ENCODE measurements at places on chromosomes 3 and 15. TPM values are rescaled to one million over a fixed set of nuclear protein-coding genes. Genes with fewer than 3 reads are reported as not detected.
A peak's percentile ranks its signal among the peaks of the same experiment; 100 is the strongest.

Gene DNAJC13
- polyA plus RNA-seq, result 37.5 TPM

Gene PAQR5
- 9.7 TPM for polyA plus RNA-seq

Gene SGO1
- polyA plus RNA-seq, result 1.3 TPM

Gene TIMP4
- 3.6 TPM for polyA plus RNA-seq

Gene DRD3
- not detected for polyA plus RNA-seq

Gene DZIP1L
- 5.7 TPM for polyA plus RNA-seq

Gene GALNT15
- polyA plus RNA-seq, result 23.0 TPM

Gene ABHD17C
- 30.8 TPM for polyA plus RNA-seq

Gene LIPH
- polyA plus RNA-seq, result 0.02 TPM

Gene MYL3
- not detected for polyA plus RNA-seq

Gene OXNAD1
- 9.0 TPM for polyA plus RNA-seq

Gene SPINK8
- polyA plus RNA-seq, result not detected

DNA sequence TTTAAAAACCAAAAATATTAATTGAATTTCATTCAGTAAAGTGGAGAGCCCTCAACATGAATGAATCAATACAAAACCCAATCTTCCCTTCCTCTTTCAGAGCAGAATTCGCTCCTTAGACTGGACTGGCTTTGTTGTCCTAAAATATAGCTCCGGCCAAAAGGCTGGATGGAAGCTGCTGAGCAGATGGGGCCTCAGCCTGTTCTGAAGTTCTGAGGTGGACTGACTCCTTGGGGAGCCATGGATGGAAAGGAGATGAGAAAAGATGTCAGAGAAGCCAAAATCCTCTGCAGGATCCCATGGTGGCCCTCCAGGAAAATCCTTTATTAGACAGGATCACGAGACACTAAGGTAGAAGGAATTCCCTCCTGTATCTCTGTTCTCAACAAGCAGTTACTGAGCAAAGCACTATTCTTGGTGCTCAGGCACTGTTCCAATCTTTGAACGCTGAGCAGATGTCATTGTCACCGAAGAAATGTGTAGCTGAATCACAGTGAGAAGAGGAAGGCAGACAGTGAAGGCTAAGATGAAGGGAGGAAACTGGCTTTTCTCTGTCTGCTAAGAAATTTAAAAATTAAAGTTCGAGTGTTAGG is 122.0 kb downstream of the SEMA6D start:
- DNase-seq, result no peak

- peak; percentile 95 for DNase-seq
Observed at GRCh38 chr15:96273317-96274086, 57.0 kb upstream of the NR2F2 start.

GRCh38 chr15:34361278-34361677 is 5.7 kb downstream of the LPCAT4 start:
- no peak for DNase-seq

- DNase-seq, result no peak
Observed at GRCh38 chr3:10280177-10280529, 12.6 kb downstream of the GHRL start.

DNA sequence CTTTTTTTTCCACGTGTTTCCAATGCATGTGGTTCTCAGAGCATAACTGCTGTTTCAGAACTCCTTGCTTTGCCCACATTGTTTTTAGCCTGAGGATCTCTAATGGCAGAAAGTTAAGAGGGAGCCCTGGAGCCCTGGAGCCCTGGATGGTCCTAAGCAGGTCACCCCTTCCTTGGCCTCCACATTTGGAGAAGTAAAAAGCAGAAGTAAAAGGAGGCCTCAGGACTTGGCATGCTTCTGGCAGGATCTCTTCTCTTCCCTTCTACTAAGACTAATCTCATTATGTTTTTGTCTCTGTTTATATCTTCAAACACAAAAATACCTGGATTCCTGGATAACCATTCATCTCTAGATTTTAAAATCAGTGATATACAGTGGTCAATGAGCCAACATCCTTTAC is 50.1 kb downstream of the P2RY1 start:
- DNase-seq, result no peak

- DNase-seq, result no peak
Observed at GRCh38 chr3:185322101-185322719, 40.7 kb upstream of the MAP3K13 start.

- no peak for DNase-seq
Observed at GRCh38 chr3:101939361-101940049, 90.2 kb downstream of the NFKBIZ start.

DNA sequence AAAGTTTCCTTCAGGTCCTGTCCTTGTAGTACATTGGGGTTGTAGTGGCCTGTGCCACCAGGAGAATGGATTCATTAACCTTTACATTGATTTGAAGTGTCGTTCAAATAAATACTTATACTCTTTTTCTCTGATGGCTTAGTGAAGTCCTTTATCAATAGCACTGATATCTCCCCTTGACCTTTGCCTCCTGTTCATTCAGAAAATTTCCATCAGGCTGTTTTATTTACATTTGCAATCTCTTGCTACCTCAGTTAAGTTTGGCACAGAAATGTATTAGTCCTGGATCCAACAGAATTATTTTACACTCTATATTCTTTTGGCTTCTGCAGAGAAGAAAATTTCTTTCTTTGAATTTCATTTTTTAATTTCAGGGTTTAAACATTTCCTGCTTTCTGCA is 497.0 kb downstream of the RBMS3 start:
- DNase-seq, result no peak

DNA sequence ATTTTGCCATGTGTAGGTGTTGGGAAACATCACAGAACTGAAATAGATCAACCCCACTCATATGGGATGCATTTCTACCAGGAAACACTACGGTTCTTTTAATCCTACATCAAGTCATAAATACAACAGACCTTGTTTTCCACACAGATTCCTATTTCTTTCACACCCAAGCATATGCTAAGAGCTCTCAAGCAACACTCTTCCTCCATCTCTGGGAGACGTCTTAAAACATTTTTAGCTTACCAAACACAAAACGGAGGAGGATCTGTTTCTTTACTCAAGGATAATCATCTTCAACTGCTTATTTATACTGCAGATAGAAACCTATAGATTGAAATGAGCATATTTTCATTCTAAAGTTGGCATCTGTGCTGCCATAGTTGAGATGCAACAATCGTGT is 5.1 kb downstream of the GJD2 start:
- no peak for DNase-seq

DNA sequence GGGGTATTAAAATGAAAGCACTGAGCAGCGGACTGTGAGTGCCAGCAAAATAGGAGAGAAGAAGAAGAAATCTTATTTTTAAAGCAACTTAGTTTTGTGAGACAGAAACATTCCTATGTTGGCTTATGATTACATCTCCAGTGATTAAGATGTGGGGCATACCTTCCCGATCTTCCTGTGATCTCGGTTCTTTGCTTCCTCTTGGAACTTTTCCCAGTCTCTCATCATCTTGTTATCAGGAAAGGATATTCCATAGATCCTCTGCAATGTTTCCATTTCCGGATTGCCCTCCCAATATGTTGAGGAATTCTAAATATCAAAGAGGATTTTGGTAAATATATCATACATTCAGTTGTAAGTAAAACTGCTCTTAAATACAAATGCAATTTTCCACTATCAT is 22.2 kb downstream of the TARS3 start:
- DNase-seq, result no peak

- peak; percentile 51 for DNase-seq
Observed at GRCh38 chr15:41022487-41023090, 69.3 kb downstream of the CHAC1 start.

DNA sequence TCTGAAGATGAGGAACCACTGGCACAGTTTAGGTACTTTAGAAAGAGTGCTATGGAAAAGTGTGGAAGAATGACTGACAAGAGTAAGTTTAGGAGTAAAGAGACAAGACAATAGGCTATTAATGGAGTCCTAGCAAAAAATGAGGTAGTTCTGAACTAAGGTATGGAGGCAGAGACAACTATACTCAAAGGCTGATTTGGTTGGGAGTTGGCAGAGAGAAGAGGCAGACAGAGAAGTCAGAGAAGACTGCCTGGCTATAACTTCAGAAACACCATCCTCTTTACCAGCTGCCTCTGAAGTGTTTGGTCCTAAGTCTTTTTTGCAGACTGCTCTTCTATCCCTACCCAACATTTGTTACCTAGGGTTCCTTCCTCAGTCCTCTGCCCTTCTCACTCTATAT is 19.2 kb downstream of the DYNC1LI1 start:
- no peak for DNase-seq

DNA sequence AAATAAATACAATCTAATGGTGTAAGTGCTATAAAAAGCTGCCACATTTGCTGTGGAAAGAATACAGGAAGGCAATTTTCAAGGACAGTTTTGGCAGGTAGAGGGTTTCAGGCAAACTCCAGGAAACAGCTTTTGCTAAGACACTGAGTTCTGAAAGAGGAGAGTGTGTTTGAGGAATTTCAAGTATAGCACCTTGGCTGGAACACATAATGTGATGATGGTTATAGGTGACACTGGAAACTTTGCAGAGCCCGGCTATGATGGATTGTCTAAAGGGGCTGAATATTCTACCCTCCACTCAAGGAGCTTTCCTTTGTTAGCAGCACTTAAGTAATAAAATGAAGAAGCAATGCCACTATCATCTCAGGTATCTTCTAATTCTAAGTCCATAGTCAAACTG is 209.4 kb upstream of the TGFBR2 start:
- no peak for DNase-seq

- DNase-seq, result no peak
Observed at GRCh38 chr3:11901286-11901875, 54.7 kb upstream of the TAMM41 start.

DNA sequence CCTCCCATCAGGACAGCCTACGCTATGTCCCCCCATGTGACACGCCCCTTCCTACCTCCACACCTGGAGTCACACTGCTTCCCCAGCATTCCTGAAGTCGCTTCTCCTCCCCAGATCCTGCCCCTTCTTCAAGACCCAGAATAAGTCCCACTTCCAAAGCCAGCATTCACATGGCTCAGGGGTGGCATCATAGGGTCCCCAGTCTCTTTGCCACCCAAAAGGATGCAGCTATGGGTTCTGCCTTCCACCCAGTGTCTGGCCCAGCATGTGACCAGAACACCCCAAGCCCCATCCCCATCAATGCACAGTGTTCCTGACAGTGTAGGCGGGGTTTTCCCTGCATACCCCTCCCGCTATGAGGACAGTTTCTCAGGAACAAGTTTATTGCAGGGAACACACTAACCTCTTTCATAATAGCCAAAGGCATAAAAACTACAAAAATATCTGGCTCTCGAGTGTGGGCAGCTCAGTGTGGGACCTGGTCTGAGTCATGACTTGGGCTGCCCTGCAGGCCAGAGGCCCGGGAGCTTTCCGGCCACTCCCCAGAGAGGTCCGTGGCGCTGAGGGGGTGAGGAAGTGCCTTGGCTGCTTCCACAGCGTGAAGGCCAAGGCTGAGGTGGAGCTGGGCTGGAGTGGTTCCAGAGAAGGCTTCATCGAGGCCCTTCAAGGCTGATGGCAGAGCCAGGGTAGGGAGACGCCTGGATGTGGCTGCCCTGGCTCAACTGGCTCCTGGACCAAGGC is 5.8 kb downstream of the ISLR start:
- DNase-seq, result peak; percentile 38

DNA sequence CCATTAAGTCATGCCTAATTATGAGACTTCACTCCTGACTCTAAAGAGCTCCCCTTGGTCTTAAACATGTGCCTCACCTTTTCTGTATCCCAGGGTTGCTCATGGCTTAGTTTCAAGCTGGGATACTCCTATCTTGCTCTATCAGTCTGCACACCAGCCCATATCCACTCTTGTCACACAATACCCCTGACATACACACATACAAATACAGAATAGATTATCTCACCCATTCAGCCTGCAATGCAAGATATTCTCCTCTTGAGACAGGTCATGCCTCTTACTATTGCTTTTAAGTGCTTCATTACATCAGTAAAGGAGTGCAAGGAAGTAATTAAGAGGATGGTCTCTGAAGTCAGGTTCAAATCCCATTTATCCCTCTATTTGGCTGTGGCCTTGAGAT is 587.3 kb downstream of the IGSF11 start:
- no peak for DNase-seq

GRCh38 chr3:41711651-41712050 is 250.3 kb downstream of the ULK4 start:
- no peak for DNase-seq

- no peak for DNase-seq
Observed at GRCh38 chr15:57923750-57924149, 141.8 kb downstream of the ALDH1A2 start.

DNA sequence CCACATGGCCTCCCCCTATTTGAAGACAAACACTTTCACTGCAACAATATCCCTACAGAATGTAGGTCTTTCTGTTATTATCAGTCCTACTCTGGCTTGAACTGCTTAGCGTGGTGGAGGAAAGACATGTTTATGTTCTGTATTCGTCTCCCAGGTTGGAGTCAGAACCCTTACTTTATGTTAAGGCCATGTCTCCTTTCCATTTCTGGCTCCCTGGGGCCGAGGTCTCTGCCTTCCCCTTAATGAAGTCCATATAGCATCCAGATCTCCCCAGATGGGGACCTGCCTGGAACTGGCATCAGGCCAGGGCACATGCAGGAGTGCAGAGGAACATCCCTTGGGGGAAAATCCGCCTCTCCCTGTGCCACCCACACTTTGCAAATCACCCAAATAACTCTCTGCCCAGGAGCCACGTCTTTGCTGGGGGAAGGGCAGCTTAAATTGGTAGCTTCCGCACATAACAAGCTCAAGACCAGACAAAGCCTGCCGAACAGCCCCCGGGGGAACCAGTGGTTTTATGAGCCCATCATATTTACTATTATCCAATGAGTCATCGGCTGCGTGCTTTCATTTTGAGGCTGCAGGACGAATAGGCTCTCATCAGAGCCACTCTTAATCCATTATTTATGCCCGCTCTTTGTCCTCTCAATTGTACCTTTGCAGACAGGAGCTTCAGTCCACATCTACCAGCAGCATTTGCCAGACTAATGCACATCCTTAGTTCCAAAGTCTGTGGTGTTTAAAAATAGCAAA is 237.0 kb downstream of the UACA start:
- no peak for DNase-seq

- DNase-seq, result peak; percentile 18
Observed at GRCh38 chr3:51099794-51100535, 285.1 kb upstream of the MANF start.

- no peak for DNase-seq
Observed at GRCh38 chr3:23576379-23576959, 229.3 kb upstream of the UBE2E1 start.

DNA sequence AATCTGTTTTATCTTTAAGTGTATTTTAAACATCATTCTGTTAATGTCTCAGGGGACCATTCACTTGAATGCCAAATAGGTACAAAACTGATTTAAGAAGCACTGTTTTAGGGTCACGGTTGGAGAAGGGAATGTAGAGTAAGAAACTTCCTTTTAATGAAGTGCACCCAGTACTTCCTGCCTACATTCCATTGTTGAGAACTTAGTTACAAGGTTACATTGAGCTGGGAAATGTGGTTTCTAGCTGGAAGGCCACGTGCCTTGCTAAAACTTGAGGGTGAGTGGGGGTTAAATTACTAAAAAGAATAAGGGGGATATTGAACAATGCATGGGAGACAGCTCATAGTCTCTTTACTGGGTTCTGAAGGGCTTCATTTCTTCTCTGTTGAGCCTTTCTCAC is 78.3 kb upstream of the TBC1D5 start:
- DNase-seq, result no peak

GRCh38 chr3:150278195-150278594 is 129.9 kb upstream of the TSC22D2 start:
- no peak for DNase-seq

- no peak for DNase-seq
Observed at GRCh38 chr3:52326976-52327375, 10.9 kb downstream of the DNAH1 start.

All from AG04450 (cell line).